Metanephros (tissue), 2 donors: ENCODE measurements at places on chromosomes 7 and 10. TPM values are rescaled to one million over a fixed set of nuclear protein-coding genes. Genes with fewer than 3 reads are reported as not detected.

PIK3AP1 gene
- 10.5 TPM for total RNA-seq

ZNF727 gene
- total RNA-seq: 0.35 TPM

FAM13C gene
- 16.3 TPM for total RNA-seq

OR6B1 gene
- not detected for total RNA-seq

ITGB8 gene
- total RNA-seq: 91.2 TPM

IRF5 gene
- total RNA-seq: 9.4 TPM

PNLIP gene
- total RNA-seq: 0.12 TPM

GRM8 gene
- total RNA-seq: 8.1 TPM

PRKAR2B gene
- total RNA-seq: 24.5 TPM

PNLIPRP2 gene
- total RNA-seq: not detected

HSPA12A gene
- total RNA-seq: 26.6 TPM

ARL3 gene
- total RNA-seq: 9.5 TPM

CALML3 gene
- total RNA-seq: not detected

AEBP1 gene
- 68.5 TPM for total RNA-seq

ADAP1 gene
- 18.6 TPM for total RNA-seq

BUD31 gene
- total RNA-seq: 41.7 TPM

BMPER gene
- total RNA-seq: 19.5 TPM

ANKRD1 gene
- total RNA-seq: 1.3 TPM

GIMAP7 gene
- 8.0 TPM for total RNA-seq

CASD1 gene
- total RNA-seq: 37.4 TPM

CNNM1 gene
- total RNA-seq: 1.8 TPM

MMD2 gene
- not detected for total RNA-seq

SERPINE1 gene
- 3.4 TPM for total RNA-seq

FRAT1 gene
- 4.3 TPM for total RNA-seq

GPRIN2 gene
- total RNA-seq: 8.2 TPM

LRMDA gene
- total RNA-seq: 22.6 TPM

TFR2 gene
- 5.3 TPM for total RNA-seq

TRIM74 gene
- 1.6 TPM for total RNA-seq

NME8 gene
- 1.2 TPM for total RNA-seq

BRI3 gene
- 55.6 TPM for total RNA-seq

NANOS1 gene
- 1.9 TPM for total RNA-seq

CHN2 gene
- 13.4 TPM for total RNA-seq

HABP2 gene
- total RNA-seq: 0.53 TPM

CNTNAP2 gene
- 41.5 TPM for total RNA-seq
